NCI-H748 treated with DMSO at 0.1 percent for 48 hours (cell line): ENCODE measurements at places on chromosomes 12 and 14.

DNA sequence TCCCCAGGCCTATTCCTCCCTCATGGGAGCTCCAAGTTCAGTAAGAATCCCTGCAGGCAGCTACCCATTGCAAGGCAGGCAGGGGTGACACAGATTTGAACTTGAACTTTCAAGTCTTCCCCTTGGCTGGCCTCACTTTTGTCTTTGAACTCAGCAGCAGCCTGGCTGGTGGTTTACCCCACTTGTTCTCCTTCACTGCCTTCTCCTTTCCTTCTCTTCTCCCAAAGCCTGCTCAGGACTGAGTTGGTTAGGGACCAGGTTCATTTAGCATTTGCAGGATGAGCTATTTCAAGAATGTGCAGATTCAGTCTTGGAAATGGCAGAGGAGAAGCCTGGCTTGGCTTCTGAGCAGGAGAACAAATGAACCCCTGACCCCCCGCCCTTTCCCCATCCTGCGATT is 67.7 kb upstream of the TBX3 start:
- DNase-seq: no peak

DNA sequence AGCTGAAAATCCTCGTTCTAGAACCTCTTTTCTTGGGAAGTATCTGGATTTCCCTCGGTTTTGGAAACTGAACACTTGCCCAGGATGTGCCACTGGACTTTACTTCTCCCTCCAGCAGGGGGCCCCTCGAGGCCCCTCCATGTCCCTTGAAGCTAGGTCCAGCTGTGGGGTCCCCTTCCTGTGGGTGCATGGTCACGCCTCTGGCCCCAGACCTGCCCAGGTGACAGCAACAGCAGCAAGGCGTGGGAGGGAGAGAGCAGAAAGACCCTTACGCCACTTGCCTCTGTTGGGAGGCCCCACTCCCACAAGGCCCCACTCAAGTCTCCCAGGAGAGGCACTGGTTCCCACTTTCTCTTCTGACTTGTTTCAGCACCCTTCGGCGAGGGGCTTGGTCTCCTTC is 3.1 kb downstream of the SLC25A29 start:
- no peak for DNase-seq

DNA sequence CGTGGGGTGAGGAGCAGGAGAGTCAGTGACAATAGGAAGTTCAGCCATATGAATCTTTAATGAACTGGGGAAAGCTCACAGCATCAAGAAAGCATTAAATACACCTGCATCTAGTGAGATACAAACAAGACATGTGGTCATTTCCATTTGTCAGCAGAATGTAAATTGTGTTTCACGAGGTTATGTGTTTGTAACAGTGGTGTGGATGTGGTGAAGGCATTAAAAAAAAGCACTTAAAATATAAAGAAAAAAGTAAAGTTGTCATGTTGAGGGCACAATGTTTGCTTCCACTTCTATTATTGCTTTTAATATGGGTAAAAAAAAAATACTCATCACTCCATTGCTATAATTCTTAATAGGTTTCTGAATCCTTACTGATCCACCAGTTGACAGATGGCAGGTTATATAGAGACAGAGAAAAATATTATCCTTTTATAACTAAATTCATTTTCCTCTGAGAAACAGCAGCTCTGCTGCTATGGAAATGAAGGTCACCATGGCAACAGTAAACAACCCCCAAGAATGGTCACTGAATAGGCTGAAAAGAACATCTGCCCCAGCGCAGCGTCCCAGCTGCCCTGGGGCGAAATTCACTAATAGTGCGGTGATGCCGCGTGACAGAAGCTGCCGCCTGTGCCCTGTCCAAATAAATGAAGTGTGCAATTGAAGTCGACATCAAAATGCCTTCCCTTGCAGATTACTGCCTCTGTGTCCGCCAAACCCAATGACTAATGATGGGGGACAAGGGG is 226.1 kb downstream of the FOXN3 start:
- DNase-seq: peak; percentile 97

- DNase-seq: peak; percentile 56
Measured at GRCh38 chr12:53006810-53007309, 604 bp downstream of the EIF4B start.

- no peak for DNase-seq
Measured at GRCh38 chr12:59859171-59859510, 263.3 kb downstream of the SLC16A7 start.

- DNase-seq: no peak
Measured at GRCh38 chr12:22116376-22116775, 70.4 kb downstream of the CMAS start.

DNA sequence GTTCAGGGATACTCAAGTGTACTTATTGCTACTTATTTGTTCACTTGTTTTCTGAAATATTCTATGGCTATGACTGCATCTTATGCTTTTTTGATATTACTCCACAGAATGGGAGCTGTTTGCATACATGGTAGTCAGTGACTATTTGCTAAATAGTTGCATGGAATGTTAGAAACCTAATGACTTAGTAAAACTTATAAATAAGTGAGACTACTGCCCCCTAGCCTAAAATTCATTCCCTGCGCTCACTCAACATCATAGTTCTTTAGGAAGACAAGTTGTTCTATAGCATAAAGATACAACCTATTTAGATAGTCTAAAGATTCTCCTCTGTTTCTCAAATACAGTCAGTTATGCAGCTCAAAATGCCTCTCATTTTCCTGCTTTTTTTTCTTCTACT is 305.5 kb downstream of the CEP128 start:
- no peak for DNase-seq

GRCh38 chr14:53310412-53310811 is 157.3 kb upstream of the DDHD1 start:
- DNase-seq: no peak

DNA sequence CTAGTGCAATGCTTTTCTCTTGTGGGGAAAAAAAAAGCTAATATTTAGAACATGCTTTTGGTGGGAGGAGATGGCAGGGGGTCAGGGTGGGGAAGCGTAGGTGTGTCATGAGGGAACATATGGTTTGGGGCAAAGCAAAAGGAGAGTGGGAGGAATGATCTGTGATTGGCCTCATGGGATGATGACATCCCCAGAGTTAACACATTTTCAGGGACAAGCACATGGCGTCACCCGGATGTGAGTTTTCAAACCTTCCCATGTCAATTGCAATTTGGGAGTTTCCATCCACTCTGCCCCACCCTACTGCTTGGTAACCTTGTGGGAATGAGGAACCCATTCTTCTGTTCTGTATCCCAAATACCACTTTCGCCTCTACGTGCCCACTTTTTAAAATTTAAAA is 164.2 kb downstream of the SSPN start:
- DNase-seq: no peak

GRCh38 chr14:72503696-72504368 is 390.1 kb downstream of the DPF3 start:
- no peak for DNase-seq

- DNase-seq: no peak
Measured at GRCh38 chr12:52223406-52224039, 9.5 kb upstream of the KRT7 start.
